Muscle of arm (tissue), 14 donors: ENCODE measurements at places on chromosomes 2 and 18. TPM values are rescaled to one million over a fixed set of nuclear protein-coding genes. Genes with fewer than 3 reads are reported as not detected.

The GALM gene
- polyA plus RNA-seq: 13.2 TPM

The HOXD8 gene
- 40.7 TPM for polyA plus RNA-seq

The DYSF gene
- 53.5 TPM for polyA plus RNA-seq

The HRH4 gene
- polyA plus RNA-seq: 0.11 TPM

The SCN9A gene
- 3.1 TPM for polyA plus RNA-seq

The KLHL14 gene
- not detected for polyA plus RNA-seq

The MPP4 gene
- 0.12 TPM for polyA plus RNA-seq
